ENCODE measurements at places on chromosomes 13 and 19. TPM values are rescaled to one million over a fixed set of nuclear protein-coding genes. Genes with fewer than 3 reads are reported as not detected.

The CYP2A6 gene
- total RNA-seq = not detected

The MAP4K1 gene
- total RNA-seq = 12.1 TPM

The WASF3 gene
- 27.9 TPM for total RNA-seq

The CLDND2 gene
- 0.64 TPM for total RNA-seq

The SLC25A23 gene
- total RNA-seq = 51.4 TPM

The TBXA2R gene
- 4.7 TPM for total RNA-seq

The STARD13 gene
- 60.4 TPM for total RNA-seq

The SIGLEC9 gene
- total RNA-seq = 14.5 TPM

The KCNC3 gene
- total RNA-seq = 12.8 TPM

The ZNF814 gene
- total RNA-seq = 12.3 TPM

The ATP4A gene
- not detected for total RNA-seq

The PEG3 gene
- 5.7 TPM for total RNA-seq

The RFX1 gene
- 17.8 TPM for total RNA-seq

The GRK1 gene
- total RNA-seq = 0.09 TPM

DNA sequence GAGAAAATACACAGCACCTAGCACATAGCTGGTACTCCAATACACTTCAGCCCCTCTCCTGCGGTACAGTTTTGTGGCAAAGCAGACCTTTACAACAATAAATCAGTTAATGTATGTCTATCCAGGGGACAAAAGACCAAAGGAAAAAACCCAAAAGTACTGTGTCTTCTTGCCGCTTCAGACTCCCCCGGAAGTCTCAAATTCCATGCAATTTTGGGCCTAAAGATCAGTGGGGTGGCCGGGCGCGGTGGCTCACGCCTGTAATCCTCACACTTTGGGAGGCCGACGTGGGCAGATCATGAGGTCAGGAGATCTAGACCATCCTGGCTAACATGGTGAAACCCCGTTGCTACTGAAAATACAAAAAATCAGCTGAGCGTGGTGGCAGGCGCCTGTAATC lies 16.2 kb downstream of the CARS2 start:
- no peak overlapping the region for H3K4me3 ChIP-seq
- no peak for DNase-seq
- H3K27me3 ChIP-seq = no peaks in the 10 kb centered on the region
- H3K4me1 ChIP-seq = no peaks in the 10 kb centered on the region
- peaks cover 64% of the 10 kb centered on the region for H3K36me3 ChIP-seq
- no peak overlapping the region for H3K27ac ChIP-seq

- H3K4me3 ChIP-seq = peak overlapping the region; percentile 4
- peak; percentile 73 for DNase-seq
- no peaks in the 10 kb centered on the region for H3K27me3 ChIP-seq
These were observed 173.1 kb downstream of the LACC1 start for GRCh38 chr13:44052780-44053184.

DNA sequence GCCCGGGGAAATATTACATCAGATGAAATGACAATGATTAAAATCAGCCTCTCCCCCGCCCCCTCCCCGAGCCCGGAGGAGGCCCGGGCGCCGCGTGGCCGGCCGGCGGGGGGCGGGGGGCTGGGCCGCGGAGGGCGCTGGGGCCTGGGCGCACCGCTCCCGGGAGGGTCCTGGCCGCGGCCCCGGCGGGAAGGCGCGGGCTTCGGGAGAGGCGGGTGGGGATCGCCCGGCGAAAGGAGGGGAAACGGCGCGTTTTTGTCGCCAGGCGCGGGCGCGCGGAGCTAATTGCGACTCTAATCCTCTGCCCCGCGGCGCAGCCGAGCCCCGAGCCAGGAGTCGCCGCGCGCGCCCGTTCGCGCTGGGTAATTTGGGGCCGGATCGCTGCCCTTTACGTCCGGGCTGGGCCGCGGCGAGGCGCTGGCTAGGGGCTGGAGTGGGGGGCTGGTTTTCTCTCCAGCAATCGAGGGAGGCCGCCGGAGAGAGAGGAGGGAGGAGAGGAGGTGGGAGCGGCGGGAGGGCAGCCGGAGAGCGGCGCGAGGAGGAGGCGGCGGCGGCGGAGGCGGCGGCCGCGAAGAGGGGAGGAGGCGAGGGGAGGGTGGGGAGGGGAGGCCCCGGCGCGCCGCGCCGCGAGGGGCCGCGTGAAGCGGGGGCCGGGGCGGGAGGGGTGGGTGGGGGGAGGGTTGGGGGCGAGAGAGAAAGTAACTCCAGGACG lies at the start of gene KCTD15:
KCTD15 (plus strand) TSS at position 707 of the 712 bp plus-strand sequence. CDS start 3,585 bp downstream, outside the sequence.
- no peaks in the 10 kb centered on the region for H3K27me3 ChIP-seq
- peak within 1 kb of the TSS; percentile 70 for H3K4me3 ChIP-seq
- peaks cover 14% of the 10 kb centered on the region for H3K4me1 ChIP-seq
- H3K27ac ChIP-seq = peak within 1 kb of the TSS; percentile 92

DNA sequence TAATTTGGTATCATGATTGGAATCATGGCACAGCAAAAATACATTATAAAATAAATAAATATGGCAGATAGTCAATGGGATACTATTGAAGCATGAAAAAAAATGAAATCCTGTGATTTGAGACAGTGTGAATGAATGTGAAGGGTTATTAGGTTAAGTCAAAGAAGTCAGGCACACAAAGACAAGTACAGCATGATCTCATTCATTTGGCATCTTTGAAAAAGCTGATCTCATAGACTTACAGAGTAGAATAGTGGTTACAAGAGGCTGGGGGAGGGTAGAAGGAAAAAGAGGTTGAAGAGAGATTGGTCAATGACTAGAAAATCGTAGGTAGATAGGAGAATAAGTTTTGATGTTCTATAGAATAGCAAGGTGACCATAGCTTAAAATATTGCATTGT lies 295.1 kb upstream of the SLITRK5 start:
- no peak overlapping the region for H3K4me3 ChIP-seq
- no peaks in the 10 kb centered on the region for H3K4me1 ChIP-seq
- no peaks in the 10 kb centered on the region for H3K36me3 ChIP-seq

DNA sequence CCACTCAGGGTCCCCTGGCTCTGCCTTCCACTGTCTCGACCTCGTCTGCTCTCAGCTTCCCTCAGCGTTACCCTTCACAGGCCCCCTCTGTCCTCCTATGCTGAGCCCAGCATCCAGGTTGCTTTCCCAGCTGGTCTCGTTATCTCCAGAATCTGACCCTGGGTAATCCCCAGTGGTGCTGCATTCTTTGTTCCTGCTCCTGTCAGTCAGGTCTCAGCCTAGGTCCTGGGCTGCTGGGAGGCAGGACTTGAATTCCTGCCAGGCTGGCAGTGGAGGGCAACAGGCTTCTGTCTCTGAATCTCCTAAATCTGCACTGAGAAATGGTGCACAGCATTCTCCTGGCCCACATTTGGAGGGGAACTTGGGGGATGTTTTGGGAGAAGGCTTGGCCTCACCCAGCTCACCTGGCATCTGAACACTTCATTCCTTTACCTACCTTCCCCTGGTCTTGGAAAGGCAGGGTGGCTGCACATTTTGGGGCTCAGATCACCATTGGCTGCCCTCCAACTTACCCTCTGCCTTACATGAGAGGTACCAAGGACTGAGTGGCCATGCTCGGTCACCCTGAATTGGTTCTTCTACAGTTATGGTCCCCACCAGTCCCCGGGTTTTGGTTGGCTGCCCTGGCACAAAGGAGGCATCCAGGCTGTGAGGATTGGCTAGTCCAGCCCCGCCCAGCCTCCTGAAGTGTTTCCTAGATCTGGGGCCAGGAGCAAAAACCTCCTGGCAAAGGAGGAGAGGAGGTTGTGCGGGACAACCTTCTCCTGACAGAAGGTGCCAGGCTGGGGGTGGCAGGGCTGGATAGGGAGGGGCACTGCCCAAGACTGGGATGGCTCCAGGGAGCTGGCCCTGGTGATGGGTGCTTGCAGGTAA lies at the start of gene CYP4F8:
CYP4F8 (plus strand) TSS at position 712 of the 873 bp plus-strand sequence. CDS start 399 bp downstream, outside the sequence.
- no peaks in the 10 kb centered on the region for H3K4me1 ChIP-seq
- H3K4me3 ChIP-seq = no peak within 1 kb of the TSS
- H3K27me3 ChIP-seq = peaks cover 15% of the 10 kb centered on the region
- no peak for DNase-seq
- H3K36me3 ChIP-seq = no peaks in the 10 kb centered on the region

- H3K36me3 ChIP-seq = no peaks in the 10 kb centered on the region
- H3K27ac ChIP-seq = no peak overlapping the region
- no peak overlapping the region for H3K4me3 ChIP-seq
- DNase-seq = no peak
These were observed 46.4 kb downstream of the SOX1 start for GRCh38 chr13:112113348-112113747.

DNA sequence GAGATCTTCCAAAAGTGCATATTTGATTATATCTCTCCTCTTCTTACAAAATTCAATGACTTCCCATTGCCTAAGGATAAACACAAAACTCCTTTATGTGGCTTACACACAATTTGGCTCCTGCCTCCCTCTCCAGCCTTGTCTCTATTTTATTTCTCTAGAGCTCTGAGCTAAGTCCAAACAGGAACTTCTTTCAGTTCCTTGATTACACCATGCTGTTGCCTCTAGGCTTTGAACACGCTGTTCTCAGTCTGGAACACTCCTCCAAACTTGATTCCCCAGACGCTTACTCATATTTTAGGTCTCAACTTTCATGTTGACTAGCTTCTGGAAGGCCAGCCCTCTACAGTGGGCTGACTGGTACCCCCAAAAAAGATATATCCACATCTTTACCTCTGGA lies 258.5 kb downstream of the COG6 start:
- H3K27me3 ChIP-seq = no peaks in the 10 kb centered on the region
- H3K4me1 ChIP-seq = no peaks in the 10 kb centered on the region
- H3K4me3 ChIP-seq = no peak overlapping the region
- DNase-seq = no peak
- H3K36me3 ChIP-seq = no peaks in the 10 kb centered on the region

DNA sequence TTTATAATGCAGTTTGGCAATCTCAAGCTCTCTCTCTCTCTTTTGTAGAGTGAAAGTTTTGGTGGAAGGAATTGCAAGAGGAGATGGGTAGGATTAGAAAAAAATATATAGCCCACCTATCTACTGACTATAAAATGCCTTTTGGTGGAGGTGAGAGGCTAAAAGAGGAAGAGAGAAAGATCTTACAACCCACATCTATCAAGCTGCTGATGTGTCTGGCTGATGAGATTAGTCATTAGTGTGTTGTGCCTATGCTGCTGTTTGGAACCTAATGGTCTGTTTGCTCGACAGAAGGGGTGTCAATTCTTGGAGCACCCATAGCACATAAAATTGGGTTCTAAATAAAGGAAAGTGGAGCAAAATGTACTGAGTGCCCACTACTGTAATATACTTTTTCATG lies 411.0 kb downstream of the HS6ST3 start:
- H3K4me1 ChIP-seq = no peaks in the 10 kb centered on the region
- H3K4me3 ChIP-seq = no peak overlapping the region
- DNase-seq = no peak

GRCh38 chr19:18433015-18433691 lies 4.8 kb downstream of the ISYNA1 start:
- H3K36me3 ChIP-seq = no peaks in the 10 kb centered on the region
- DNase-seq = no peak
- H3K4me1 ChIP-seq = peaks cover 30% of the 10 kb centered on the region
- no peaks in the 10 kb centered on the region for H3K27me3 ChIP-seq
- no peak overlapping the region for H3K27ac ChIP-seq

GRCh38 chr13:47869776-47870175 lies 131.3 kb downstream of the SUCLA2 start:
- no peak overlapping the region for H3K27ac ChIP-seq
- H3K36me3 ChIP-seq = no peaks in the 10 kb centered on the region
- no peak overlapping the region for H3K4me3 ChIP-seq
- DNase-seq = no peak
- H3K27me3 ChIP-seq = no peaks in the 10 kb centered on the region

- no peaks in the 10 kb centered on the region for H3K27me3 ChIP-seq
- H3K36me3 ChIP-seq = no peaks in the 10 kb centered on the region
- DNase-seq = no peak
- H3K4me1 ChIP-seq = peaks cover 8% of the 10 kb centered on the region
- no peak overlapping the region for H3K27ac ChIP-seq
These were observed 1.8 kb upstream of the LHFPL6 start for GRCh38 chr13:39604756-39605155.

GRCh38 chr13:111152844-111153243 lies 37.7 kb downstream of the ARHGEF7 start:
- H3K4me1 ChIP-seq = peaks cover 19% of the 10 kb centered on the region
- no peaks in the 10 kb centered on the region for H3K36me3 ChIP-seq
- DNase-seq = no peak

DNA sequence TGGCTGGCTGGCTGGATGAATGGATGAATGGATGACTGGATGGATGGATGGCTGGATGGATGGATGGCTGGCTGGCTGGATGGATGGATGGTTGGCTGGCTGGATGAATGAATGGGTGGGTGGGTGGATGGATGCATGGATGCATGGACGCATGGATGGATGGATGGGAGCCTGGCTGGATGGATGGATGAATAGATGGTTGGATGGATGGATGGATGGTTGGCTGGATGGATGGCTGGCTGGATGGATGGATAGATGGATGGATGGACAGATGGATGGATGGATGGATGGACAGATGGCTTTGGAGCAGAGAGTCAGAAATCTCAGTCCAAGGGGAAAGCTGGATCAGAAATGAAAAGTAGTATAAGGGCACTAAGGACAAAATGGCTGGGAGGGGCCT lies 106.4 kb upstream of the SERP2 start:
- no peaks in the 10 kb centered on the region for H3K36me3 ChIP-seq
- no peaks in the 10 kb centered on the region for H3K27me3 ChIP-seq
- H3K27ac ChIP-seq = no peak overlapping the region
- no peak for DNase-seq
- H3K4me3 ChIP-seq = no peak overlapping the region

Data from upper lobe of right lung (tissue), 1 donor.